ENCODE measurements at places on chromosomes 1 and 21. TPM values are rescaled to one million over a fixed set of nuclear protein-coding genes. Genes with fewer than 3 reads are reported as not detected.

The CITED4 gene
- 1.3 TPM for total RNA-seq

The SYCP1 gene
- not detected for total RNA-seq

The ACTL8 gene
- not detected for total RNA-seq

The SRSF11 gene
- 160 TPM for total RNA-seq

The BNIPL gene
- 1.3 TPM for total RNA-seq

The CRNN gene
- total RNA-seq, result not detected

The GUCA2B gene
- not detected for total RNA-seq
